ENCODE measurements at places on chromosomes 5 and 9.

- no peak for DNase-seq
Observed at GRCh38 chr5:145495741-145496140, 339.4 kb downstream of the PRELID2 start.

DNA sequence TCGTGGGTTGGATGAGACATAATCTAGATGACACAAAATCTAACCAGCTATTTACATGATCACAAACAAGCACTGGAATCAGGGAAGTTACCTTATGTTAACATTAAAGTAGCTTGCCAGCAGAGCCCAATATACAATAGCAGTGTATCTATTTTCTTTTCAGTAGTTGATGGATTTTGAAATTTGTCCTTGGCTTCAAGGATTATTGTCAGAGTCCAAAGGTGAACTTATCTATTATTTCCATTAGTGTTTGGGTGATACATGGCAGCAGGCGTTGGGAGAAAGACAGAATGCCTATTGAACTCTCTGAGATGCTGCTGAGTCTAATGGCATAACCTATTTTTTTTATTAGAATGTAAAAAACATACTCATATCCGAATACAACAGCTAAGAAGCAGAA lies 223.2 kb upstream of the ACTBL2 start:
- no peak for DNase-seq

DNA sequence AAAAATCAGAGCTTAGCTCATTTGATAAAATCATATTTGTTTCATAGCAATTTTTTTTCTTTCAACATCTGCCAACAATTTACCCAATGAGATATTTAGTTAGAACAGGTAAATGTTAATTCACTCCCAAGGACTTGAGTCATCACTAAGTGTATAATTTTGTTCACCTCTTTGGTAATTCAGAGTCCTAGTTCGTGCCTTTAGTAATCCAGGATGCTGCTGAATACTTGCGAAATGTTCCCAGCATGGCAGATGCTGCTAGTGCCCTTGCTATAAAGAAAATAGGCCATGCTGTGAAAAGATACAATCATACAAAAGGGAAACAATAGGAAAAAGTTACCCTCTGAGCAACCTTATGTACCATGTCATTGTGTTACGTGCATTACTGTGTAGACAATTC lies 210.5 kb downstream of the CSNK1G3 start:
- DNase-seq = no peak

- DNase-seq = no peak
Observed at GRCh38 chr9:90855208-90855902, 53.7 kb downstream of the SYK start.

- DNase-seq = no peak
Observed at GRCh38 chr5:87966213-87966612, 302.4 kb downstream of the TMEM161B start.

- no peak for DNase-seq
Observed at GRCh38 chr5:131228646-131229045, 35.2 kb upstream of the CDC42SE2 start.

GRCh38 chr5:107919969-107920368 lies 249.2 kb upstream of the EFNA5 start:
- DNase-seq = no peak

GRCh38 chr5:2579126-2579525 lies 172.4 kb downstream of the IRX2 start:
- no peak for DNase-seq

DNA sequence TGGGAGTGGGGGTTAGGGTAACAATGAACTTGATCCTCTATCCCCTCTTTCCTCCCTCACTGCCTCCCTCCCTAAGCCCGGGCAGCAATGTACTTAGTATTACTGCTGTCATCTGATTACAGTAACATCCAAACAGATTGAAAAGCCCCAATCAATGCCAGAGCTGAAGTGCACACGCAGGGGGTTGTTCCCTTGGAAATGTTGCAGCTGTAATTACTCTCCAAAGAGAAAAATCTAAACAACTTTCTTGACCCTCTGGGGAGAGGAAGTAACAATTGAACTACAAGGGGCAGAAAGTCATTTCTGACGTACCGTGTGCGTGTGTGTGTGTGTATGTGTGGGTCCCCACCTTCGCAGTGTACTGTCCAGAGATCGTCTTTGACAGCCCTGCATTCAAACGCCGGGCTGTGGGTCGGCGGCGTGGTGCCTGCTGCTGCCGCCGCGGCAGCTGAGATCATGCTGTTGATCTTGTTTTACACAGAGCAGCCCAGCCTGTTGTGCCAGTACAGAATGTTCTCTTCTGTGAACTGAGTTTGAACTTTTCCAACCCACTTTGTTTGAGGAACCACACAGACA lies 66.0 kb upstream of the KLF9 start:
- DNase-seq = peak; percentile 93

DNA sequence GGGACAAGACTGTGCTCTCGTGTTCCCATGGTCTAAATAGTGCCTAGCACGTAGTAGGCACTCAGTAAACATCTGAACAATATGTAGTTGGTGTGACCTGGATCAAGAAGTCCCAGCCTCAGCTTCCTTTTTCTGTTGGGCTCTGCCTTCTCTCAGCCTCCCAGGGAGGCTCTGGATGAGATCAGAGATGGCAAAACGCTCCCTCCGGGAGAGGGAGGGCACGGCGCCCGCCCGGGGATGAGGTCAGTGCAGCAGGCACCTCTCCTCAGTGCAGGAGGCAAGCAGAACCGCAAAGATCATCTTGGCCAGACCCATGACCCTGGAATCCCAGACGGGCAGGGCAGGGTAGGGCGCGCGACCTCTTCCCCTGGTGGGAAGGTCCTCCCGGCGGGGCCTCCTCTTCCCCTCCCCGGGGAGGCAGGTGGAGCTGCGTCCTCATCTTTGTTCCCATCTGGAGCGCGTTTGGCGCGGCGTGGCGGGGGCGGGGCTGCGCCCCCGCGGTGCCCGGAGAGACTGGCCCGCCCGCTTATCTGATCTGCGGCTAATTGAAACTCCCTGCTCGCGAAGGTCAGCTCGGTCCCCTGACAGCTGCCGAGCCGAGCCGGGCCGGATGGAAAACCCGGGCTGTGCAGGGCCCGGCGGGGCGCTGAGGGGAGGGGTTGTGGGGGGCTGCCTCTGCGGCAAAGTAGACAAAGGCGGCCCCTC lies 60.9 kb downstream of the CXXC5 start:
- peak; percentile 70 for DNase-seq

DNA sequence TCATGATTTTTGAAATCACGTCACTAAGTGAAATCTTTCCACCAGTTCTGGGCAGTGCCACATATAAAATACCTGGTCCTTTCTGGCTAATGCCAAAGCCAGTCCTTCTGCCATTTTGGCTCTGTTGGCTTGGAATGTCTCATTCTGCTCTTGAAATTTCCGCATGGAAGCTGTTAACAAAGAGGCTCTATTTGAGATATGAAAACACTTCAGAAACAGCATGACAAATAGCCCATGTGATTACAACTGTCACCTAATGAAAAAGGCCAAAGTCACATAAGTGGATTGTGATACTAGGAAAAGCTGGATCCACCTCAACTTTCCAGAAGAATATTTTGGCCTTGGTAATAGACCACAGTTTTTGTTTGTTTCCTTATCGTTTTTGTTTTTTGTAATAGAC lies 12.8 kb downstream of the GOLGA1 start:
- no peak for DNase-seq

DNA sequence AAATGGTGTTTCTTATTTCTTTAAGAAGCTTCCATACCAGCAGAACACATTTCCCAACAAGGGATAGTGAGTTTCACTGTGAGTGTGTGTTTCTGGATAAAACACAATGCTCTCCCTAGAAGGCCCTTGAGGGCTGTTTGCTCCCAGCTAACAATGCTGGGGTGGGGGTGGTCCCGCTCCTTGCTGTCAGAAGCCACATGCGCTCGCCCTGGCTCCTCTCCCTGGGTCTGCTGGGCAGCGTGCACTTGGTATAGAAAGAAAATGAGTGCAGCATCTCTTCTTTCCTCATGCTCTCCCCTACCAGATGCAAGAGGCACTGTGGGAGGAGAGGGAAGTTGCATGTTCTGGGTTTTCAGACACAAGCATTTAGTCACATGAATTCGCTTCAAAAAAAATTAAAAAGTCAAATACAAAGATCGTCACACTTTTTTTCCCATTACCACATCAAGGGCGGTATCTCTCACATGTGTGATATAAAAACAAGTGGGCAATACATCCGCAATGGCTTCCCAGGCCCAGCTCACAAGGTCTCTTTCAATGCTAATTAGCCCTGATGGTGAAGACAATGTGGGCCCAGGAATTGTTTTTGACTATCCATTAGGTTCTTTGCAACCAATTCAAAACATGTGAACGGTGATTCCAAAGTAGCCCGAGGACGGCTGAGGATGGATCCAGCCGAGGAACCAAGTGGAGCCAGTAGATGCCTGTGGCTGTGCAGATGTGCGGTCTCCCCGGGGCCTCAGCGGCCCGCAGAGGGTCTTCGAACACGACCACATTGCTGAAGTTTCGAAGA lies 603.6 kb downstream of the IRX1 start:
- no peak for DNase-seq

DNA sequence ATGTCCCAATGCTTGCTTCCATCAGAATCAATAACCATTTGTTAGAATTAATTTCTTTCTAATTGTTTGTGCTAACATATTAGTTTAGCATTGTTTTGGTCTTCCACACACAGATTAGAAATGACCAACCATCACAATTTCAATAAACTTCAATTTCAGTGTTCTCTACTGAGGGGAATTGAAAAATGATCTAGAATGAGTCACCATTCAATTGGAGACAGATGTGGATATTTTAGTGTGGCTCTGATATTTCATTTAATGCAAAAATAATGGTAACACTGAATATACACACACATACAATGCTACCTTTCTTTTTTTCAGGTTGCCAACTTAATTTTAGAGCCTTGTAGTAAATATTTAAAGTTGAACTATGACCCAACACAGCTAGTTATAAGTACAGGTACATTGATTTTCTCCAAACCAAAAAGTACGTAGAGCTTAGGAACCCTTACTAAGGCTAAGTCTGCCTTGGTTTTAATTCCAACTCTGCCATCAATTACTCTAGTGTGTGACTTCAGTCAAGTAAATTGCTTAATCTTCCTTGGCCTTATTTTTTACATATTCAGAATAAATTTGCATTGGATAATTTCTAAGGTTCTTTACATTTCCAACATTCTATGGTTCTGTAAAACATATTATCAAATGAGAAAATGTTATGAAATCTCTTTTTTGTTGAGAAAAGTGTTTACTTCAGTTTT lies 143.9 kb downstream of the DMRTA1 start:
- no peak for DNase-seq

- DNase-seq = no peak
Observed at GRCh38 chr9:27276193-27277030, 20.5 kb downstream of the EQTN start.

- DNase-seq = no peak
Observed at GRCh38 chr5:158606233-158606632, 493.5 kb downstream of the EBF1 start.

- no peak for DNase-seq
Observed at GRCh38 chr5:36364473-36364872, 62.8 kb upstream of the RANBP3L start.

DNA sequence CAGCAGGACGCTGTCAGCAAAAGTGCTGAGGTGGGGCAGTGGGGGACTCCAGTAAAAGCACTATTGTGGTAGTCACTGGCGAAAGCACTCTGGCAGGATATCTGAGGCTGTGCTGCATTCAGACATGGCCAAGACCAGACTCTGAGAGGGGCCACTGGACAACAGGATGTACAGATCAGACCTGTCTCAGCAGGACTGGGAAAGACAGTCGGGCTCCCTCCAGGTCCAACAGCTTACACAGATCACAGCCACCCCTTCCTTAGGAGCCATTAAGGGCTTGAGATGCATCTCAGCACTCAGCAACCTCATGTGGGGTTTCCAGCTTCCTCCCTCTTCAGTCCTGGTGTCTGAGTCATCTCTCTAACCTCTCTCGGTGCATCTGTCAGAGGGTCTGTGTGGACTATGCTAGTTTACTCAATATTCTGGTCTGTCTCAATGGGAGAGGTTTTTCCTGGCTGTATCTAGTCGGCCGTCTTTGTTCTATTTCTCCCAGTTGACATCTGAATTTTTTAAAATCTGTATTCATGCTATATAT lies 154.5 kb downstream of the CWC27 start:
- DNase-seq = no peak

DNA sequence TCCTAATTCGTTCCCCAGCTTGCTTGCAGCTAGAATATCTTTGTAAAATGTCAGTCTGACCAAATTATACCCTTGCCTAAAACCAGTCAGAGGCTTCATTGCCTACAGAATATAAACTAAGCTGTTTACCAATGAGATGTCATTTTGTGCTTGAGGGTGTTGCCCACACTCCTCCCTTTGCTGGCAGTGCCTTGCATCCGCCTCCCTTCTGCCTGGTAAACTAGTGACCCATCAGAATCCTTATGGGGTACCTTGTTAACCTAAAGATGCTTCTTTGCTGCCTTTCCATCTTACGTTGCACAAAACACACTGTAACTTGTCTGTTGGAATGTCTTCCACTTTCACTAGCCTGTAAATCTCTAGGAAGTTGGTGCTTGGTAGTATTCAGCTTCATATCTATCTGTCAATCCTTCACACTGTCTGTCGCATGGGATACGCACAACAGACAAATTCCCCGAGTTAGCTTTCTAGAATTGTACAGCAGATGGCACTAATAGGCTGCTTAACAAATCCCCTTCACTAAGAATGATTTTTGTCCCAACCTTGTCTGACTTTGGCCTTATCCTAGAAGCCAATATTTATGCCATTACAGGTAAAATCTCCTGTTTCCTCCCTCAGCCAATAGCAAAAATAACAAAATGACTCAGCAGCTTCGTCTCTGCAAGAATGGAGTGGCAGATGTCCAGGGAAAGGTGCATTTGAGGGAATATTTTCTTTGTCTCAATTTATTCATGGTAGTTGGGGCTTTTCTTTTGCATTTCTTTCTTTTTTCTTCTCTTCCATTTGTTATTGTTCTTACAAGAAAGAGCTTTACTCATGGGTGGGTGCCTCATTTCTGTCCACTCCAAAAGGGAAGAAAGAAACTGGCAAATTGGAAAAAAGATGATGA lies 3.0 kb downstream of the NUDT2 start:
- no peak for DNase-seq

DNA sequence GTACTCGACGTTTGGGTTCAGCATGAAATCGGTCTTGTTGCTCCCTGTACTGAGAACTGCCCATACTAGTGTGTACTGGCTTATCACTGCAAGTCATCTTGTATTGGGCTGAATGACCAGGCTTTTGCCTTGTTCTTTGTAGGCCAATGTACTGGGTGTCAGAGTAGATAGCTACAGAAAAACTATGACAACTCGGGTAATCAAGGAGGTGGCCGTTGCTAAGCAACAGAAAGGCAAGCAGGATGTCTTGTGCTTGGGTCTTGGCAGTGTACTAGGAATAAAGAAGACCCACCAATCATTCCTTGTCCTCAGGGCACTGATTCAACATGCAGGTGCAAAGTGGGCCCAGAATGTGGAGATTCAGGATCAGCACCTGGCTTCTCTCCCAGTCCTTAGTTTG lies 11.9 kb upstream of the SHISAL2B start:
- DNase-seq = no peak

DNA sequence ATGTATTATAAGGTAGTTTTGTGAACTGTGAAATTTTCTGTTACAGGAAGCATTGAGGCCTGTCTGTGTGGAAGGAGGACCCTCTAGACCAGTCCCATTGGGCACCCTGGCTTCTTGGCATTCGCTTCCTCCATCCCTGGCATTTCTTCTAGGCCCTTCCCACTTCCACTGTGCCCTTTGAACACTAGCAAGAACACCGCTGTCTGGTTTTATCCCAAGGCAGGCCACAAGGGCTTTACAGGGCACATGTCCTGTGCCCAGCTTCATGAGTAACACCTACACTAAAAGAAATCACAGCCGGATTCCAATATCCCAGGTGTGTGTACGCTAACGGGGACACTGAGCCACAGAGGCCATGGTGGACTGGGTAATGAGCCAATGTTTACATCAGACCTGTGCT lies 99.8 kb downstream of the ADRB2 start:
- no peak for DNase-seq
